ENCODE measurements at places on chromosomes 1 and 21.

GRCh38 chr21:16002874-16003466, 273.2 kb downstream of the USP25 start:
- peak; percentile 29 for DNase-seq

DNA sequence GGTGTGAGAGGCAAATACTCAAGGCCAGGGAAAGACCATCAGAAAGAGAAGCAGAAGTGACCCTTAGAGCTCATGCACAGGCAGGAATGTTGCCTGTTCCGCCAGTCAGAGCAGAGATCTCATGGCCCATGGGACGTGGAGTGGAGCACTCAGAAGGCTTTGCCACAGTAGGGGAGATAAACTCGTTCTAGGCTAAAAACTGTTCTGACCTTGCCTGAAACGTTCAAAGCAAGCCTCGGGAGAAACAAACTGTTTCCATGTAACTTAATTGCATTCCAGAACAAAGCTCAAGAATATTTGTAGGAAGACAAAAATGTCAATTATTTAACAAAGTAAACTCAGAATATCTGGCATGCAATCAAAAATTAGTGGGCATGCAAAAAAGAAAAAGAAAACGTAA, 20.7 kb upstream of the SLC19A1 start:
- DNase-seq: peak; percentile 19

DNA sequence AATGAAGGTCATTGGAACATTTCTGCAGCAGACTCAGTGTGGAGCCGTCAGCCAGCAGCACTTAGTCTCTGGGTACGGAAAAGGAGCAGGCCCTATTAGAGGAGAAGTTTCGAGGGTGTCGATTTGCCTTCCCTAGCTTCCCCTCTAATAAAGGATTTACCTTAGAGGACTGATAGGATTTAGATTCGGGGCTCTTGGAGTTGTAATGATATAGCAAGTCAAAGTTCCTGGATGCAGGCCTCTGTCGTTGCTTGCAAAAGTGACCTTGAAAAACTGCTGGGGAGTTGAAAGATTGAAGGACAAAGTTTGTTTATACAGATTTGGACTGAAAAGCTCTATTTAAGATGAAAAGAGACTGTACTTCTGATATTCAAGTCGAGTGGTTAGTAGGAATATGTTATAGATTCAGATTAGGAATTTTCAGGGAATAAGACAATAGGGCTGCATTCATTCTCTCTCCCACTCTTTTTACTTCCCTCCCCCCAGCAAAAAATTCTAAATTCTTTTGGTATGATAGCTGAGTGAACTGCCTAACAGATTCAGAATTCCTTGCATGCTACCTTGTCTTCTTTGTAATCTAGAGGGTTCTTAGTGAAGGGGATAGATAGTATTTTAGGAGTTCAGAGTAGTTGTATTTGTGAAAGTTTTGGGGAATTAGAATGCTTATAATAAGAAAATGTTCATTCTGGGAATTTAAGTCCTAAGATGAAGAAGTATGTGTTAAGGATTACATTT, 19.2 kb downstream of the NFYC start:
- no peak for DNase-seq

DNA sequence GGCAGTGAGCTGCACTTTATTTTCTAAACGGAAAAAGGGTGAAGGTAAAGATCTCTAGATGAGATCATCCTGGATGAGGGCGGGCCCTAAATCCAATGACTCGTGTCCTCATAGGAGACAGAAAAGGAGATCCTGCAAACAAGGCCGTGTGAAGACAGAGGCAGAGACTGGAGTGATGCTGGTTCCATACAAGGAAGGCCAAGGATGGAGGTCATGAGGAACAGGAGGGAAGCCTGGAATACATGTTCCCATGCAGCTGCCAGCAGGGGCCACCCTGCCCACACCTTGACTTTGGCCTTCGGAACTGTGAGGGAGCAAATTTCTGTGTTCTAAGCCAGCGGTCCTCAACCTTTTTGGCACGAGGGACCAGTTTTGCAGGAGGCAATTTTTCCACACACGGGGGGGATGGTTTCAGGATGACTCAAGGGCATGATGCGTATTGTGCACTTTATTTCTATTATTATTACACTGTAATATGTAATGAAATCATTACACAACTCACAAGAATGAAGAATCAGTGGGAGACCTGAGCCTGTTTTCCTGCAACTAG, 94.3 kb downstream of the PSMG1 start:
- peak; percentile 69 for DNase-seq

DNA sequence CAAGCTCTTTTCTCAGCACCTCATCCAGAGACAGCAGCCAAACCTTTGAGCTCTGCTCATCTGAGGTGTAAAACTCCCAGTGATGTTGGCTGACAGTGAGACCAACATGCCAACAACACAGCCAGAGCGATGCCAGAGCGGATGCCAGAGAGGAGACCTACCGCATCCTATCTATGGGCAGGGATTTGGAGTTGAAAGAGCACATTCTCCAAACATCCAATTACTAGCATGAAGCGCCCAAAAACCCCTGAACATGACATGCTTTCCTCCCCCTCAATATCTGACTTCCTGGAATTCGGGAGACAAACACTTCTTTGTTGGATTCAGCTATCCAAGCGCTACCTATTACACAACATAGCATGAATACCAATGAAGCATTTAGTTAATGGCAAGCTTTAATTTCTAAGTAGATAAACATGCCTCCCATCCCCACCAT, 23.1 kb upstream of the PAXBP1 start:
- no peak for DNase-seq

- no peak for DNase-seq
These were observed 367.5 kb upstream of the C1orf174 start for GRCh38 chr1:4267381-4268261.

DNA sequence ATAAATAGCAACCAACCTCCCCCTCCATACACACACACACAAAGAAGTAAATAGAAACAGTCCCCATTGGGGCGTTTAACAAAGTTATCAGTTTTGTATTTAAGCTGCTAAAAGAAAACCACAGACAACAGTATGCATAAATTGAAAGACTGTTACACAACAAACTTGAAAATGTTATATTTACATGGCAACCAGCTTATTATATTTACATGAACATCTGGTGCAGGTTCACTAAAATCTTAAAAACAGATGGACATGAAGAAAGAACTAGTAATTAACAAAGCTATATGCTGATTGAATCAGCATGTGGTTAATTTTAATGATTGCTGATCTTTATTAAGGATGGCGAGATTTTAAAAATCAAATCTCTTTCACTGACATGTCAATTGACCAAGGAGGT, 384.7 kb downstream of the LRRIQ3 start:
- DNase-seq: no peak

Data from fibroblast of villous mesenchyme (primary cell).